Gastrocnemius medialis (tissue), 4 donors: ENCODE measurements at places on chromosomes 4 and X. TPM values are rescaled to one million over a fixed set of nuclear protein-coding genes. Genes with fewer than 3 reads are reported as not detected.

The PAGE2 gene
- not detected for total RNA-seq

The PHKA1 gene
- total RNA-seq, result 33.5 TPM

The GPR173 gene
- 0.07 TPM for total RNA-seq

The SULT1E1 gene
- total RNA-seq, result not detected

The UGT2B15 gene
- not detected for total RNA-seq

The CCKAR gene
- not detected for total RNA-seq

The DOCK11 gene
- 3.6 TPM for total RNA-seq
